B cell (primary cell): ENCODE measurements at places on chromosomes 11 and 22. TPM values are rescaled to one million over a fixed set of nuclear protein-coding genes. Genes with fewer than 3 reads are reported as not detected.

GRCh38 chr11:127028648-127029047, 28.1 kb upstream of the KIRREL3 start:
- no peak for DNase-seq
- H3K27me3 ChIP-seq: no peaks in the 10 kb centered on the region
- no peak overlapping the region for H3K4me3 ChIP-seq
- no peaks in the 10 kb centered on the region for H3K36me3 ChIP-seq
- no peaks in the 10 kb centered on the region for H3K4me1 ChIP-seq
- H3K27ac ChIP-seq: no peak overlapping the region

GRCh38 chr22:23772649-23773473, at the start of gene MMP11:
Gene MMP11 (plus strand): TSS chr22:23772849. CDS start chr22:23772871, 22 bp downstream.
- peaks cover 40% of the 10 kb centered on the region for H3K4me1 ChIP-seq
- DNase-seq: peak; percentile 74
- H3K27me3 ChIP-seq: no peaks in the 10 kb centered on the region
- H3K27ac ChIP-seq: peak within 1 kb of the TSS; percentile 57

GRCh38 chr11:13993096-13993765, 30.7 kb downstream of the SPON1 start:
- no peak overlapping the region for H3K27ac ChIP-seq
- no peak overlapping the region for H3K4me3 ChIP-seq
- H3K36me3 ChIP-seq: no peaks in the 10 kb centered on the region
- H3K27me3 ChIP-seq: no peaks in the 10 kb centered on the region

- H3K4me1 ChIP-seq: no peaks in the 10 kb centered on the region
- no peak overlapping the region for H3K27ac ChIP-seq
- DNase-seq: no peak
- no peak overlapping the region for H3K4me3 ChIP-seq
- H3K27me3 ChIP-seq: no peaks in the 10 kb centered on the region
These were observed 89.3 kb downstream of the PRR5L start for GRCh38 chr11:36385121-36385970.

GRCh38 chr22:39133871-39134270, 18.6 kb downstream of the CBX7 start:
- no peaks in the 10 kb centered on the region for H3K27me3 ChIP-seq
- no peaks in the 10 kb centered on the region for H3K4me1 ChIP-seq
- H3K4me3 ChIP-seq: no peak overlapping the region
- H3K36me3 ChIP-seq: peaks cover 32% of the 10 kb centered on the region
- no peak for DNase-seq

Gene PGR
- polyA plus RNA-seq: under 0.01 TPM in 1 of 2 replicates, not detected in the other
